ENCODE measurements at places on chromosomes 2 and 18. TPM values are rescaled to one million over a fixed set of nuclear protein-coding genes. Genes with fewer than 3 reads are reported as not detected.

DNA sequence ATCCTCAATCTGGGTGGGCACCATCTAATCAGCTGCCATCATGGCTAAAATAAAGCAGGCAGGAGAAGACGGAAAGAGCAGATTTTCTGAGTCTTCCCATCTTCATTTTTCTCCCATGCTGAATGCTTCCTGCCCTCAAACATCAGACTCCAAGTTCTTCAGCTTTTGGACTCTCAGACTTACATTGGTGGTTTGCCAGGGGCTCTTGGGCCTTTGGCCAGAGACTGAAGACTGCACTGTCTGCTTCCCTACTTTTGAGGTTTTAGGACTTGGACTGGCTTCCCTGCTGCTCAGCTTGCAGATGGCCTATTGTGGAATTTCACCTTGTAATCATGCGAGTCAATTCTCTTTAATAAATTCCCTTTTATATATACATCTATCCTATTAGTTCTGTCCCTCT lies 36.6 kb downstream of the DIPK1C start:
- H3K4me3 ChIP-seq = no peak overlapping the region
- H3K4me1 ChIP-seq = peaks cover 20% of the 10 kb centered on the region
- no peaks in the 10 kb centered on the region for H3K27me3 ChIP-seq
- no peak for DNase-seq

DNA sequence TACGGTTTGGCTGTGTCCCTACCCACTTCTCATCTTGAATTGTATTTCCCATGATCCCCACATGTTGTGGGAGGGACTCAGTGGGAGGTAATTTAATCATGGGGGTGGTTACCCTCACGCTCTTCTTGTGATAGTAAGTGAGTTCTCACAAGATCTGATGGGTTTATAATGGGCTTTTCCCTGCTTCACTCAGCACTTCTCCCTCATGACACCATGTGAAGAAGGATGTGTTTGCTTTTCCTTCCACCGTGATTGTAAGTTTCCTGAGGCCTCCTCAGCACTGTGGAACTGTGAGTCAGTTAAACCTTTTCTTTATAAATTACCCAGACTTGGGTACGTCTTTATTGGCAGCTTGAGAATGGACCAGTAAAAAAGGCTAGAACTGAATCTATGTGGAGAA lies 750.0 kb upstream of the ID2 start:
- no peaks in the 10 kb centered on the region for H3K27me3 ChIP-seq
- DNase-seq = peak; percentile 38
- H3K36me3 ChIP-seq = no peaks in the 10 kb centered on the region
- no peak overlapping the region for H3K27ac ChIP-seq
- peaks cover 4% of the 10 kb centered on the region for H3K4me1 ChIP-seq

DNA sequence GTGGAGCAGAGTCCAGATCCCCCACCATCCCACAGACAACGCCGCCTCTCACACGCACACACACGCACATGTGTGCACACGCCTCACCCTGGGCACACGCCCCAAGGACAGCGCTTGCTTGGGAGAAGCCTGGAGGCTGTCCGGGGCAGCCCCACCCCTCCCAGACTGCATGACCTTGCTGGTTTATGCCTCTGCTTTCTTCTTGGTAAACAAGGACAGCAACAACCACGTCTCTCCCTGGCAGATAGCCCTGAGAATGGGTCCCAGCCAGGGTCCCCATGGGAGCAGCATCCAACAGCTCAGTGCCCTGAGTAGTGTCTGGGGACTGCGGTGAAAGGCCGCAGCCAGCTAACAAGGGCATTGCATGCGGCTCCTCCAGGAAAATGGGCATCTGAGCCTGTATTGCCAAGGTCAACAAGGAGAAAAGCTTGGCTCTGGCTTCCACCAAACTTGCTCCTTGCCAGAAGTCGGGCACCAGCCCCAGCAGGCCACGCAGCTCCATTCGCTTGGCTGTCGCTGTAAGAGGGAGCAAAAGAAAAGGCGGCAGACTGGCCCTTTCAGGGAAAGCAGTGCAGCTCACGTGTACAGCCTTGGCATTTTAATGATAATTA lies 234.6 kb downstream of the EIPR1 start:
- H3K36me3 ChIP-seq = no peaks in the 10 kb centered on the region
- no peak overlapping the region for H3K27ac ChIP-seq
- no peaks in the 10 kb centered on the region for H3K4me1 ChIP-seq
- no peak overlapping the region for H3K4me3 ChIP-seq

GRCh38 chr2:9178904-9179571 lies 27.6 kb upstream of the ASAP2 start:
- H3K4me3 ChIP-seq = no peak overlapping the region
- peaks cover 10% of the 10 kb centered on the region for H3K4me1 ChIP-seq
- H3K27me3 ChIP-seq = no peaks in the 10 kb centered on the region
- no peaks in the 10 kb centered on the region for H3K36me3 ChIP-seq

- no peaks in the 10 kb centered on the region for H3K27me3 ChIP-seq
- no peaks in the 10 kb centered on the region for H3K36me3 ChIP-seq
- no peak for DNase-seq
These were observed 243.1 kb downstream of the AFF3 start for GRCh38 chr2:99899058-99899855.

GRCh38 chr18:55014095-55014494 lies 54.8 kb upstream of the CCDC68 start:
- no peaks in the 10 kb centered on the region for H3K36me3 ChIP-seq
- no peak overlapping the region for H3K27ac ChIP-seq
- no peaks in the 10 kb centered on the region for H3K27me3 ChIP-seq

DNA sequence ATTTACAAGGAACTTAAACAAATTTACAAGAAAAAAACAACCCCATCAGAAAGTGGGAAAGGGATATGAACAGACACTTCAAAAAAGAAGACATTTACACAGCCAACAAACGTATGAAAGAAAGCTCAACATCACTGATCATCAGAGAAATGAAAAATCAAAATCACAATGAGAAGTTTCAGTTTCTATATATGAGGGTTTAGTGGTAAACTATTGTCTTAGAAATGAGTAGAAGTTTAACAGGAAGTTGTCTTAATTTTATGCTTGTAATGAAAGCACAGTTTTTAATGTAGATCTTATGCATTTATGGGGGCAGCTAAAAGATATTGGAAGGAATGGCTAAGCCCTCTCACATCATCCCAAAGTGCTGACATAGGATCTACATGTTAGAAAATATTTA lies 325.4 kb downstream of the ERBB4 start:
- no peak overlapping the region for H3K4me3 ChIP-seq
- no peaks in the 10 kb centered on the region for H3K36me3 ChIP-seq
- DNase-seq = no peak
- no peaks in the 10 kb centered on the region for H3K4me1 ChIP-seq

GRCh38 chr18:23133860-23134779 lies 1.2 kb upstream of the CABLES1 start:
- peak; percentile 68 for DNase-seq
- H3K4me1 ChIP-seq = no peaks in the 10 kb centered on the region
- H3K27ac ChIP-seq = no peak overlapping the region
- H3K27me3 ChIP-seq = no peaks in the 10 kb centered on the region

DNA sequence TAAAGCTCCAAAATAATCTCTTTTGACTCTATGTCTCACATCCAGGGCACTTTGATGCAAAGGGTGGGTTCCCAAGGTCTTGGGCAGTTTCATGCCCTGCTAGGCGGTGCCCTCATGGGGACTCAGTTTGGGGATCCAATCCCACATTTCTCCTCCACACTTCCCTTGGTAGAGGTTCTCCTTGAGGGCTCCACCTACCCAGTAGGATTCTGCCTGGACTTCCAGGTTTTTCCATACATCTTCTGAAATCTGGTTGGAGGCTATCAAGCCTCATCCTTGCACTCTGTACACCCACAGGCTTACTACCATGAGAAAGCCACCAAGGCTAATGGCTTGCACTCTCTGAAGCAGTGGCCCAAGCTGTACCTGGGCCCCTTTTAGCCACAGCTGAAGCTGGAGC lies 49.8 kb upstream of the ERMN start:
- no peaks in the 10 kb centered on the region for H3K4me1 ChIP-seq
- H3K4me3 ChIP-seq = no peak overlapping the region
- no peak for DNase-seq
- H3K27ac ChIP-seq = no peak overlapping the region

DNA sequence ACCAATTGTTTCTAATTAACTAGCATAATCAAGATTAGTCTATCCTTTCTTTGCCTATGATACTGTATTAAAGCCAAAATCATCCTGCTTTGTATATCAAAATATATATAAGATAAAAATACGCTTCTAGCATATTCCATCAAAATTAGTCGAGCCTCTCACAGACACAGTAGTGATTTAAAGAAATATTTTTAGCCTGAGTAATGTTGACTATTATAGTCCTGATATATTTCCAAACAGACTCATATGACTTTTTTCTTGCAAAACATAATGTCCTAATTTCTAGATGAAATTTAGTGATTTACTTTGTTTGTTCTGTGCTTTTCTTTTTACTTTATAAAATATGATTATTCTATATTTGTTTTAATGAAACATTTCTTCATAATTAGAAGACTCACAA lies 30.9 kb downstream of the FAP start:
- no peaks in the 10 kb centered on the region for H3K27me3 ChIP-seq
- H3K36me3 ChIP-seq = peaks cover 9% of the 10 kb centered on the region
- H3K4me1 ChIP-seq = no peaks in the 10 kb centered on the region
- no peak overlapping the region for H3K27ac ChIP-seq
- no peak overlapping the region for H3K4me3 ChIP-seq

DNA sequence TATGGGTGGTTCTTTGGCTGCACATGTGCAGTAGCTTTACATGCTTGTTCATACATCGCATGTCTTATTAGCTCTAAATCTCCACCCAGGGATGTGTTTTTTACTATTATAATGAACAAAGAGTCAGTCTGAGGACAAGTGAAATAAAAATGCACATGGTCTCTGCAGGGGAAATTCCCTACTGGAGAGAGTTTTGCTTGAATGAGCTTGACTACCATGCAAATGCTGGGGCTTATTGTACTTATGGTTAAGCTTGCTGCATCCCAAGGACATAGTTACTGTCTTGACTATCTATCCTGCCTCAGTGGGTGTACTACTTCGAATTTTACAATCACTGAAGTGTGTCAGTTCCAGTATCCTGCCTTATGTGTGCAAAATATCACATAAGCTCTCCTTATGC lies 362.7 kb downstream of the TDRD15 start:
- no peaks in the 10 kb centered on the region for H3K27me3 ChIP-seq
- DNase-seq = no peak
- no peak overlapping the region for H3K4me3 ChIP-seq
- H3K27ac ChIP-seq = no peak overlapping the region
- no peaks in the 10 kb centered on the region for H3K36me3 ChIP-seq
- H3K4me1 ChIP-seq = no peaks in the 10 kb centered on the region

- no peaks in the 10 kb centered on the region for H3K27me3 ChIP-seq
- no peak overlapping the region for H3K4me3 ChIP-seq
- no peaks in the 10 kb centered on the region for H3K4me1 ChIP-seq
- no peak overlapping the region for H3K27ac ChIP-seq
- no peaks in the 10 kb centered on the region for H3K36me3 ChIP-seq
These were observed 45.7 kb downstream of the GAD1 start for GRCh38 chr2:170862286-170862902.

DNA sequence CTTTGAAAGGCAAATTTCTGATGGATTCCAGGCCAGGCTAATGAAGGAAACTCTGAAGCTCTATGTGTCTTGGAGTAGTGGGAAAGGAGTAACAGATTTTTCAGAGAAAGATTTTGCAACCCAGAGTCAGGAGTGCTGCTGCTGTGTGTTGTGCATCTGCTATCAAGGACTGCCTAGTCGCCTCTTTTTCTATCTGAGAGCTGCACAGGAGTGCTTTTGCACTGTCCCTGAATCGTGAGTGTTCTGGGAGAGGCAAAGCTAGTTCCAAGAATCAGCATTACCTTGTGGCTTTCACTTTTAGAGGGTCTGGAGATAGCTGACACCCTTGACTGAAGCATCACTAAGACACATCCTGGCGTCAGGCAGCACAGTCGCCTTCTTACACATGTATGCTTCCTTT lies 336.4 kb downstream of the PARD3B start:
- peak; percentile 35 for DNase-seq
- H3K27ac ChIP-seq = no peak overlapping the region
- H3K4me3 ChIP-seq = no peak overlapping the region

DNA sequence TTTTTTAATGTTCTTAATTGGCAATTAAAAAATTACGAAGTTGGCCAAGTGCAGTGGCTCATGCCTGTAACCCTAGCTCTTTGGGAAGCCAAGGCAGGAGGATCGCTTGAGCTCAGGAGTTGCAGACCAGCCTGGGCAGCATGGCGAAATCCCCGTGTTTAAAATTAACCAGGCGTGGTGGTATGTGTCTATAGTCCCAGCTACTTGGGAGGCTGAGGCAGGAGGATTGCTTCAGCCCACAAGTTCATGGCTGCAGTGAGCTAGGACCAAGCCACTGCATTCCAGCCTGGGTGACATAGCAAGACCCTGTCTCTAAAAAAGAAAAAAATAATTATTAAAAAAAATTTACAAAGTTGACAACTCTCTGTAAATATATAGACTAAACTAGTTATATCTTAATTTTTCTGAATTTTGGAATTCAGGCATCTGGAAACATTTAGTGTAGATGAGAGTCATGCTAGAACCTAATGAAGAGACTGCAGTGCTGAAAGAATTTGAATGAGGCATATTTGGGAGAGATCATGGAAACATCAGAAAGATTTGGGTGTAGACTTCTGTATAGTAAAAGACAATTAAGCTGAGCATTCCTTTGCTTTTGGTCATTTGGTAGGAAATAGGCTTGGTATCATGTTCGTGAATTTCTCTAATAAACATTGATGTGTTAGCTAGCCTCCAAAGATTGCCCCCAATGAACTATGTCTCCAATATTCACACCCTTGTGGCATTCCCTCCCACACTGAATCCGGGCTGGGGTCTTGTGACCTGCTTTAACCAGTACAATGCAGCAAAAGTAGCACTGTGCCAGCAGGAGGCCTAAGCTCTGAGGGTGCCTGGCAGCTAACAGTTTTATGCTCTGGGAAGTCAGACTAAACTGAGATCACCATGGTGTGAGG lies 4.2 kb upstream of the ROCK1 start:
- no peak for DNase-seq
- H3K4me1 ChIP-seq = no peaks in the 10 kb centered on the region
- H3K27ac ChIP-seq = no peak overlapping the region
- no peaks in the 10 kb centered on the region for H3K36me3 ChIP-seq

GRCh38 chr2:11685906-11686470 lies 16.0 kb upstream of the NTSR2 start:
- no peak overlapping the region for H3K4me3 ChIP-seq
- no peaks in the 10 kb centered on the region for H3K36me3 ChIP-seq
- H3K27me3 ChIP-seq = no peaks in the 10 kb centered on the region
- H3K4me1 ChIP-seq = no peaks in the 10 kb centered on the region

DNA sequence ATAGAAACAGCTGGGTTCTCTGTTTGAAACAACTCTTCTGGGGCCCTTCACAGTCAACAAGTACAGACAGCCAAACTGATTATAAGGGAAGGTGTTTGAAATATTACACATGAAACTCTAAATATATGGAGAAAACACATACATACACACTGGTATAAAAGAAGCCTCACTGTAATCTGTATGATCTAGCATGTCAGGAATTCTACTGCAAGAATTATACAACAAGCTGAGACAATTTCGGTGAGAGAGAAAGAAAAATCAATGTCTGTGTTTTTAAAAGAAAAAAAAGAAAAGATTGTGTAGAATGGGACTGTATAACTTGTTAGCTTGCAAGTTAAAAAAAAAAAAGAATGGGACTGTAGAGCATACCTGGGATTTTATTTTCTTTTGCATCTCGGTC lies 26.3 kb downstream of the IRS1 start:
- no peak overlapping the region for H3K4me3 ChIP-seq
- H3K36me3 ChIP-seq = peaks cover 4% of the 10 kb centered on the region
- DNase-seq = no peak
- peak overlapping the region; percentile 85 for H3K27ac ChIP-seq
- peaks cover 14% of the 10 kb centered on the region for H3K4me1 ChIP-seq
- H3K27me3 ChIP-seq = no peaks in the 10 kb centered on the region

IFIH1 gene
- total RNA-seq = 26.1 TPM

GALR1 gene
- total RNA-seq = 0.03 TPM

G6PC2 gene
- 0.37 TPM for total RNA-seq

UGGT1 gene
- 57.7 TPM for total RNA-seq

UGT1A6 gene
- 0.63 TPM for total RNA-seq

ZNF804A gene
- total RNA-seq = 0.17 TPM

DBI gene
- 179 TPM for total RNA-seq

DYNC2LI1 gene
- 99.7 TPM for total RNA-seq

ATF2 gene
- total RNA-seq = 43.2 TPM

CFC1 gene
- 9.1 TPM for total RNA-seq

Data from lung (tissue), 17 donors.